ENCODE measurements at places on chromosomes 3 and 15.

GRCh38 chr3:175890066-175890465 is 1030.9 kb downstream of the NAALADL2 start:
- DNase-seq, result no peak

GRCh38 chr3:159821110-159821509 is 167.5 kb upstream of the IL12A start:
- DNase-seq, result no peak

DNA sequence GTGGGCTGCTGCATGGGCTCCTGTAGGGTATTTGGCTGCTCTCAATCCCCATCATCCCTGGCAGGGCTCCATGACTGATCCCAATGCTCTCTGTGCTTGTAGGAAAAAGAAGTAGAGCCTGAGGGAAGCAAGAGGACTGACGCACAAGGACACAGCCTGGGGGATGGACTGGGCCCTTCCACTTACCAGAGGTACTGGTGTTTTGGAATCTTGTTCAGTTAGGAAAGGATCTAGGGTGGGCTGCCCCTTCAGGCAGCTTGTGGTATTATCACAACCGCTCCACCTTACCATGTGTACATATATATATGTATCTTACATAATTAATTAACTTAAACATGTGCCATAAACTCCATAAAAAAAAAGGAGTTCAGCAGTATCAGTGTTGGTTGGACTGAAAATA is 1.3 kb downstream of the SLC28A2 start:
- no peak for DNase-seq

DNA sequence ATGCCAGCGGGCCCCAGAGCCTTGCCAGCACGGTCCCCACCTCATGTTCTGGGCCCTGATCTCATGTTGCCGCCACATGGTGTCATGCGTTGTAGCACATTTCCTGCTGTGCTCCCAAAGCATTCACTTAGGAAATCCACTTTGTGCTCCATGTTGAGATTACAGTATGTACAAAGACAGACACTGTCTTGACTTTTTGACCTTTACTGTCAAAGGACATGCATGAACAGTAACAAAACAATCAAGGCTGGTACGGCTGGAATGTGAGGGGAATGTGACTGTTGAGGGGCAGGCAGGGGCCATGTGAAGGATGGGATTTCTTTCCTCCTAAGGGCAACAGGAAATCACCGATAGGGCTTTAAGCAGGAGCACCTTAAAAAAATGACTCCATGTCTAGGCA is 53.3 kb upstream of the RPL32 start:
- DNase-seq, result no peak

DNA sequence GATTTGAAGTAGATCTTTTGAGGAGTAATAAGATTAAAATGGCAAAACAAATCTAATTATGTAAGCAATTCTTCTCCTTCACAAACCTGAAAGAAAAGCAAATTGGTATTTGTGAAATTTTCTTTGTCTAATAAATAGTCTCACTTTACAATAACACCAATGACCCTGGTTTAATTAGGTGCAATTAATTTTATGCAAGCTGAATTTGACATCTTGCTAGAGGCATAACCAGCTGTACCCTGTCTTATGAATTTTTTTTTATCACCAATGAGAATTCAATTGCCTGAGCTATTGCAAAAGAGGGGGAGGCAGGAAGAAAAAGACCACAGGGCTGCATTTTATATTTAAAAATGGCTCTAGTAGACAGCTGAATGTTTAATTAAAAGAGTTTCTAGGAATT is 113.5 kb upstream of the IL12A start:
- no peak for DNase-seq

GRCh38 chr3:169344465-169344864 is 319.0 kb downstream of the MECOM start:
- DNase-seq, result no peak

DNA sequence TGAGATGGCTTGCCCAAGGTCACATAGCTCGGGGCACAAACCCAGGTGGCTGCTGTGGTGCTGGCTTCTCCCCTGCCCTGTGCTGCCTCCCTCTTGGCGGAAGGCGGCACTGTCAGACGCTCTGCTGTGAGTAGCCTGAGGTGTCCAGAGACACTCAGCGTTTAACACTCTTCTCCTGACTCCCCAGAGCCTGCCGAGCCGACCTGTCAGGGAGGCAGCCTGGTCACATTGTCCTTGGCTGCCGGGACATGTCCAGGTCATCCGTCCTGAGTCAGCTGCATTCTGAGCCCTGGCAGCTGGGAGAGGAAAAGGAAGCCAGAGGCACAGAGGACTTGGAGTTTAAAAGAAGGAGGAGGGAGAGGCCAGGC is 4.7 kb downstream of the LMAN1L start:
- DNase-seq, result peak; percentile 26

DNA sequence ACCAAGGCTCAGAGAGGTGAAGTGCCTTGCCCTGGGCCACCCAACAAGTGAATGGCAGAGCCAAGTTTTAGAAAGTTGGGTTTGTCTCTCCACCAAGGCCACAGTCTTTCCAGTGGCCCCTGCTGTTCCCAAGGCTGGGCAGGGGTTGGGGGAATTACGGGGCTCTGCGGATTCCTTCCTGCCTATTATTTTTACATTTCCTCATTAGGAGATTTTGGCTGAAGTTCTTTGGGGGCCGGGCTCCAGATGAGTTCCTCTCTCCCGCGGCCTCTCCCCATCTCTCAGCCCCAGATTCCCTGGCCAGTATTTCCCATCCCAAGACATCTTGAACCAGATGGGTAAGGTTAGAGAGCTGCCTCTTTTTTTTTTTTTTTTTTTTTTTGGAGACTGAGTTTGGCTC is 44.0 kb upstream of the SMAD6 start:
- DNase-seq, result no peak

DNA sequence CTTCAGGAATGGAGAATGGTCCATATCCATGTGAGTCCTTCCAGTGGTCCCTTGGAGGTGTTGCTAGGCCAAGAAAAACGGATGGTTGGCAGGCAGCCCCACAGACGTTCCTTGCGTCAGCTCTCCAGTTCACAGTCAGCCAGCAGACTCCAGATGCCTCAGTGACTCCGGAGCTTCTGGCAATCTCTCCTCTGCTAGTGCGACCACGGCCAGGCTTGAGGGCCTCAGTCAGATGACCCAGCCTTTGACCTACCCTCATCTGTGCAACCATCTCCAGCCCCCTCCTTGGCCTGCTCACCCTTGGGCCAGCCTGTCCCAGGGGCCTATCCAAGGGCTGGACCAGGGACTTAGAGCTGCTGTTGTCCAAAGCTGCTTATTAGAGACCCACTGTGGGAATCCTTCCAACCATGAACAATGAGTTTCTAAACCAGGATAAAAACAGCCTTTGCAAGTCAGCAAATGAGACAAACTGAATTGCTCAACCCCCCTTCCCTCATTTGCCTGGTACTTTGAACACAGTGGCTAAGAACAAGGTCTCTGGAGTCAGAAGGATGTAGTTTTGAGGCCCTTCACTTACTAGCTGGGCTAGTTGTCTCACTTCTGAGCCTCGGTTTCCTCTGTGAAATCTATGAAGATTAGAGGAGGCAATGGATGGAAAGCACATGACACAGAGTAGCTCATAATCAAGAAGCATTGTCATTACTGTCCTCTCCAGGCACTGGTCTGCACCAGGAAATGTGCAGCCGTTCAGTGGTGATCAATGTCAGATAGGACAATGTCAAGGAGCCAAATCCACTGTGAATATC is 44.8 kb downstream of the ANP32A start:
- DNase-seq, result no peak

- no peak for DNase-seq
Measured at GRCh38 chr3:15769256-15769915, 28.4 kb downstream of the ANKRD28 start.

DNA sequence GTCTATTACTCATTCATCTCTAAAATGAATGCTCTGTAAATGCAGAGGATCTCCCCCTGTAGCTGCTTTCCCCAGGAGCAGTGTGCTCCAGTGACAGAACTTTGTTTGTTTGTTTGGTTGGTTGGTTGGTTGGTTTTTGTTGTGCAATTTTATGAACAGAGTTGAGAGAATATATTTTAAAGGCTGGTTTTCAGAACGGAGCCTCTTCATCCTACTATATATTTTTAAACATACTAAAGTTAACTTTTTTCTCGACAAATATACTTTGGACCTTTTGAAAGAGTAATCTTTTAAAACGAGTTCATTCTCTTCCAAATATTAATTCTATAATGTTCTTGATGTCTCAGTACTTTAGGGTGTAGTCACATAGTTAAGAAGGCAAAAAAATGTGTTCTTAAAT is 20.2 kb downstream of the RYR3 start:
- DNase-seq, result no peak

- no peak for DNase-seq
Measured at GRCh38 chr3:54878145-54878544, 49.7 kb downstream of the LRTM1 start.

GRCh38 chr3:49616061-49616460 is 58.1 kb upstream of the APEH start:
- DNase-seq, result no peak

- no peak for DNase-seq
Measured at GRCh38 chr3:16102905-16103364, 71.5 kb upstream of the GALNT15 start.

DNA sequence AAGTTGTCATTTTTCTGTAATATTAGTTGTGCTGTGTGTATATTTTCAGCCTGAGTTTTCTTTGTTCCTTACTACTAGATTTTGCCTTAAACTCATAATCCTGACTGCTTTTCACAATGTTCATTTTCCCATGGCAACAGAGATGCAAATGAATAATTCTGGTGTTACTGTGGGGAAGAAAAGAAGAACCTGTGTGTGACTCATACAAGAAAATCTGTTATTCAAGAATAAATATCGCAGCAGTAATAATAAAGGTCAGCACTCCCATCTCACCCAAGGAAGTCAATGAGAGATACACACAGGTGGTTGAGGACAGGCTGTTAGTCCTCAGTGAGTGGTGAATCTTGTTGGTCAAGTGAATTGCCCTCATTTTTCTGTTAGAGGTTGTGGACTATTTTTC is 656.6 kb upstream of the NAALADL2 start:
- DNase-seq, result no peak

DNA sequence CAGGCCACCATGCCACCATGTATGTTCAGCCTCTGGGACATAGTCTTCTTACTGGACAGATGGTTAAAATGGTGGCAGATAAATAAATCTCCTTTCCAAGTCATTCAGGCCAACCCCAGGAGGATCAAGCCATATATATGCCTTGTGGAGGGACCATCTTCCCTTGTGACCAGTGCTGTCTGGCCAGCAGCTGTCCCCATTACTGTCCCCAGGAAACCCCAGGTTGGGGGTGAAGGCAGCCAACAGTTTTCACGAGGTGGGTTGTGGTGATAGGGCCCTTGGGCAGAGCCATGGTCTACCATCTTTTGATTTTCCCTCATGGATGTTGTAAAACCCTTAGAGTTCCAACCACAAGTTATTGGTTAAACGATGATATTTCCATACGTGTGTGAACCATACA is 48.7 kb upstream of the PCSK6 start:
- DNase-seq, result no peak

DNA sequence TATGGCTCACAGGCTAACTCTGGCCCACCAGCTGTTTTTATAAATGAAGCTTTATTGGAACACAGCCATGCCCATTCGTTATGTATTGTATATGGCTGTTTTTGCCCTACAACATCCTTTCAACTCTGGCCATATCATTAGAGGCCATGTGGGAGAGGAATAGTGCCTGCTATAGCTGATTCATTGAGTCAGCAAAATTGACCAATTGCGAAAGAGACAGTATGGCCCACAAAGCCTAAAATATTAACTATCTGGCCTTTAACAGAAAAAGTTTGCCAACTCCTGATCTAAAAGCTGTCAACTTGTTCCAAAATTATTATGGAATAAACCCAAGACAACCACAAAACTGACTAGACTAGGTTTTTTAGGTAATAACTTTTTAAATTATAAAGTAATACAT is 1.4 kb downstream of the NR1I2 start:
- no peak for DNase-seq

DNA sequence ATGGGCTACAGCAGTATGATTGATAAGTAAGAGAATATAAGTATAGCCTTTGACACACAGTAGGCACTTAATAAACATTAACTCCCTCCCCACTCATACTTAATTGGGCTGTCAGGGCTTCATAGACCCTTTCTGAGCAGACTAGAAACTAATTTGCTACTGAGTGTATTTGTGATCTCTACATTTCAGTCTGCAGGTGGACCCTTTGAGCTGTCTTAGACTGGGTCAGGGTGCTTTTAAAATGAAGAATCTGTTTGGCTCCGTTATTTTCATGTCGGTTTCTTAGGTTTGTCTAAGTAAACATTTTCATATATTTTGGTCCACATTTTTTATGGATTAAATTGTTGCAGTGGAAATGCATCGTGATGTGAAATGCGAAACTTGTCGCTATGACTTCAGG is 50.3 kb upstream of the SELENOK start:
- no peak for DNase-seq

- no peak for DNase-seq
Measured at GRCh38 chr15:67190326-67190725, 64.1 kb downstream of the AAGAB start.

- DNase-seq, result no peak
Measured at GRCh38 chr3:114711321-114711886, 417.6 kb downstream of the TIGIT start.

Measured in endothelial cell (in vitro differentiated cells).